Ascending aorta (tissue), 2 donors: ENCODE measurements at places on chromosomes 1 and 21.

DNA sequence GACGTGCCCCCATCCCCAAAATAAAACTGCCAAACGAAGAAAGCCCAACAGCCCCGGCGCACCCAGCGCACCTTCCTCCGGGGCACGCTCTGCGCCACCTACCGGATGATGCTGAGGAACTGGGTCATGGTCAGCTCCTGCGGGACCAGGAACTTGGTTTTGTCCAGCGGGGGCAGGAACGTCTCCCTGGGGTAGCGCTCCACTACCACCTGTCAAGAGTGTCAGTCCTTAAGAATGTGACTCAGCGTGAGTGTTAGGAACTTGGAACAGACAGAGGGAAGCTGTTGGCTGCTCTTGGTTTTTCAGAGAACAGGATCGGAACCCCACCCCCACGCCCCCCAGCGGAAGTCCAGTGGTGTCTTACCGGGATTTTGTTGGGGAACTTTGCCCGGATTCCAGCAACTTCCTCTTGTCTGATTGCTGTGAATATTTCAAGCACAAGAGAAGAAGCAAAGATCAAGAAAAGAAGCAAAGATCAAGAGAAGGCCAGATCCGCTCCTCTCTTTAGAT, 431 bp downstream of the MAP1LC3C start:
- DNase-seq = no peak

DNA sequence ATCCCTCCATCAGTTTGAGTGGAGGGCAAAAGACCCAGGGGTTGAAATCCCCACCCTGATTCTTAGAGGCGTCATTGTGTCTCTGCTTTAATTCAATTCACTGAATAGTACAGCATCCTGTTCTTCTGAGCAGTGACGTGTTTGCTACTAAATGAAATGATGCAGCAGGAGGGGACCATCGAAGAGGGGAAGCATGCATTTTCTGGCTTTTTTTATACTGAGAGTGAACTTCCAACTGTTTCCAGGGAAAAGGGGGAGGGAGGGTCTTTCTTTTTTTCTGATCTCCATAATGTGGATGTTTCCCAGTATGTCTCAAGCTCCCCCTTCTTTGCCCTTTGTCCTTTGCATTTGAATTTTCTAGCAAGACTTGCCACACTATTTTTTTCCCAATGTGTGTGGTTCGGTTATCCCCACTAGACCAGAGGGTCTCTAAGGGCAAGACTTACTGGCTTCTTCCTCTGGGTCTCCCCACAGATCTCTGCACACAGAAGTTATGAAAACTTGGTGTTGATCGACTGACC, 2.7 kb downstream of the INTS3 start:
- DNase-seq = no peak

DNA sequence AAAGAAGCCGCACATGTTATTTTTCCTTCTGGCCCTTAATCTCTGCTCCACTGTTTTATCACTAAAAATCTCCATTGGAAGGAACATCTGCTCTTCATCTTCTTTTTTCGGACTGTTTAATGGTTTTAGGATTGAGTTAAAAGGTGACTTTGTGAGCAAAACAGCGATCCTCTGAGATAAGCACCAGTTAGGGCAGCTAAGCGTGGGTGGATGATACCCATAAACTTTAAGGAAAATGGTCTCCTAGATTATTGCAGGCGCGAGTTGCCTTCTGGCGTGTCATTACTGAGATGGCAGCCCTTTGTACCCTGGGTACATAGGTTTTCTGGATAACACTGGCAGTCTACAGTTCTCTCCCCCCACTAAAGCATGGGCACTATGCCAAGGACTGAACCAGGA, 44.0 kb upstream of the HMGB4 start:
- no peak for DNase-seq

- no peak for DNase-seq
These were observed at the start of gene KCNK2 for GRCh38 chr1:215082532-215083382. Gene KCNK2, plus strand, starts transcription at chr1:215082737. Its CDS starts 649 bp downstream, at chr1:215083386.

- no peak for DNase-seq
These were observed 270.9 kb downstream of the LMO4 start for GRCh38 chr1:87599569-87599968.

DNA sequence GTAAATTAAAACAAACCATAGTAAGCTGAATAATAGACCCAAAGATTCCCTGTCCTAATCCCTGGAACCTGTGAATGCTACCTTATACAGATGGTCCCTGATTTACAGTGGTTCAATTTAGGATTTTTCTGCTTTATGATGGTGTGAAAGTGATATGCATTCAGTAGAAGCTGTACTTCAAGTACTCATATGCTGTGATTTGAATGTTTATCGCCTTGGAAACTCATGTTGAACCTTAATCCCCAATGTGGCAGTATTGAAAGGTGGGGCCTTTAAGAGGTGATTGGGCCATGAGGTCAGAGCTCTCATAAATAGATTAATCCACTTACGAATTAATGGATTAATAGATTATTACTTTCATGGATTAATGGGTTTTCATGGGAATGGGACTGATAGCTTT, 10.6 kb upstream of the RRP15 start:
- no peak for DNase-seq

- DNase-seq = no peak
These were observed 20.1 kb upstream of the GJA8 start for GRCh38 chr1:147882535-147882934.
